T-helper 17 cell (primary cell): ENCODE measurements at places on chromosomes 2 and 18.

DNA sequence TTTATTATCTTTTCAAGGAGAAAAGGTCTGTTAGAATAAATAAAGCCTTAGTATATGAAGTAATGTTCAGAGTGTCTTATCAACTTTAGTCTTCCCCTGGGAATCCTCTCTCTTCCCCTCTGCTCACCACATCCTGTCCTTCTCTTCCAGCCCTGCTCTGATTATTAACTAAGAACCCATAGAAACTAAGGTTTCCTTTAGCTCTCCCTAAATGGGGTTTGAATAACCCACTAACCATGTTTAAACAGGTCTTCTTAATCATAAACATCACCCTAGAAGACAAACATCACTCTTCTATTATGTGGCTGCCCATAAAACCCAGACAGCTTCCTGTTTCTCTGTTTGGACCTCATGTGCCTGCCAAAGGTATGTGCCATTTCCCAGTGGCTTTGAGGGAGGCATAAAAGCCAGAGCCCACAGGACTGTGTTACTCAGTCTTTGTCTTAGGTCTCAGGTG lies 50.1 kb downstream of the SLC14A1 start:
- DNase-seq: no peak

GRCh38 chr2:160362541-160362940 lies 131.1 kb downstream of the RBMS1 start:
- DNase-seq: no peak

- no peak for DNase-seq
Measured at GRCh38 chr2:215136669-215137328, 1.6 kb downstream of the ABCA12 start.

DNA sequence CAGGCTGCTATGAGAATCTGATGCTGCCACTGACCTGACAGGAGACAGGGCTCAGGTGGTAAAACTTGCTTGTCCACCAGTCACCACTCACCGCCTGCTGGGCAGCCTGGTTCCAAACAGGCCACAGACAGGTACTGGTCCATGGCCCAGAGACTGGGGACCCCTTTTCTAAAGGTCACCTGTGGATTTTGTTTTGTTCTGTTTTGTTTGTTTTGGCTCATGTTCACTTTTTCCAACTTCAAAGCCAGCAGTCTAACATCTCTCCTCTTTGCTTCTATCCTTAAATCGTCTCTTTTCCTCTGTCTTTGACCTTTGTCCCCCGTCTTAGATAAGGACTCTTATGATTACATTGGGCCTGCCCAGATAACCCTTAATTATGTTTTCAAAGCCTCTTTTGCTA lies 3.3 kb upstream of the CERKL start:
- DNase-seq: no peak

GRCh38 chr2:127053731-127054603 lies 53.0 kb downstream of the BIN1 start:
- DNase-seq: no peak

- DNase-seq: no peak
Measured at GRCh38 chr18:59233017-59233410, 13.1 kb downstream of the GRP start.

- no peak for DNase-seq
Measured at GRCh38 chr2:38602136-38602731, 494 bp downstream of the HNRNPLL start.

DNA sequence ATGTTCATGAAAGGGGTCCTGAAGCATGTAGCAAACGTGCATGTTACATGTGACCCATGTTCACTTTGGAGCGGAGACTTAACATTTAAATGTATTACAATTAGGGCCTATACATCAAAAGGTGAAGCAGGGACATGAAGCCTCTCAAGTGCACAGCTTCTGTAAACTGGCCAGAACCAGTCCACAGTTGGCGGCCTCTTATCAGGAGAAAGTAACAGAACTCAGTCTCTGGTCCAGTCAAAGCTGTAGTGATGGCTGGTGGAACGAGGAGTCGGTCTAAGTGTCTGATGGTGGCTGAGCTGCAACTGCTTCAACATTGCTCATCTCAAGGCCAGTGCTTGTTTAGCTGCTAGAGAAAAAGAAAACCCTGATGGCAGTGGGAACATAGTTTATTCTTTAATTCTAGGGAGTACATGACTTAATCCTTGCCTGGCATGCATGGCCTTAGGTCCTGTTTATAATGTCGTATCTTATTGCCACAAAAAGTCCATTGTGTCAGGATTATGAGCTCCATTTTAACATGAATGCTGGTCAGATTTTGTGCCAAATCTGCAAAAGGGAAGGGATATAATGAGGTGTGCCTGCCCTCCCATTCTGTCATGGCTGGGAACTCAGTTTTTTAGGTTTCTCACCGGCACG lies 22.2 kb upstream of the YES1 start:
- DNase-seq: no peak

DNA sequence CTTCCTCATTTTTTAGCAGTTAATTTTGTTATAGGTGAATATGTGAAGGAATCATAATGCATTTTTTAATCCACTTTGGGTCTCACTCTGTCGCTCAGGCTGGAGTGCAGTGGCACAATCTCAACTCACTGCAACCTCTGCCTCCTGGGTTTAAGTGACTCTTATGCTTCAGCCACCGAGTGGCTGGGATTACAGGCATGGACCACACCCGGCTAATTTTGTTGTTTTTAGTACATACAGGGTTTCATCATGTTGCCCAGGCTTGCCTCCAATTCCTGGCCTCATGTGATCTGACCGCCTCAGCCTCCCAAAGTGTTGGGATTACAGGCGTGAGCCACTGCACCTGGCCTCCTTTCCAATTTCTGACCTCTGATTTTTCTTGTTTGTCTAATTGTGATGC lies 17.7 kb downstream of the SCYGR5 start:
- DNase-seq: no peak

- DNase-seq: no peak
Measured at GRCh38 chr2:69375494-69376353, 11.3 kb downstream of the GFPT1 start.

DNA sequence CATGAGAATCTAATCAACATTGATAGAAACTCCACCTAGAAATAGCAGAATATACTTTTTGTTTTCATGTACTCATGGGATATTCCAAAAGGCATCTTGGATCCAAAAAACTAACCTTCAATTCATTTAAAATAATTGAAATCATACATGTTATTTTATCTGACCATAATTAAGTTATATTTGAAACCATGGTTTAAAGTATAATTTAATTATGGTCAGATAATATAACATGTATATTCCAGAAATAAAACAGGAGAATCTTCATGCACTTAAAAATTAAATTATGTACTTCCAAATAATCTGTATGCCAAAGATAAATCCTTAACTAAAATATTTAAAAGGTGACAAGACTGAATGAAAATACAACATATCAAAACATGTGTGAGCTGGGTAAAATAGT lies 651.3 kb upstream of the LINC00305 start:
- no peak for DNase-seq

GRCh38 chr2:70523996-70524965 lies 29.3 kb downstream of the TGFA start:
- DNase-seq: no peak

DNA sequence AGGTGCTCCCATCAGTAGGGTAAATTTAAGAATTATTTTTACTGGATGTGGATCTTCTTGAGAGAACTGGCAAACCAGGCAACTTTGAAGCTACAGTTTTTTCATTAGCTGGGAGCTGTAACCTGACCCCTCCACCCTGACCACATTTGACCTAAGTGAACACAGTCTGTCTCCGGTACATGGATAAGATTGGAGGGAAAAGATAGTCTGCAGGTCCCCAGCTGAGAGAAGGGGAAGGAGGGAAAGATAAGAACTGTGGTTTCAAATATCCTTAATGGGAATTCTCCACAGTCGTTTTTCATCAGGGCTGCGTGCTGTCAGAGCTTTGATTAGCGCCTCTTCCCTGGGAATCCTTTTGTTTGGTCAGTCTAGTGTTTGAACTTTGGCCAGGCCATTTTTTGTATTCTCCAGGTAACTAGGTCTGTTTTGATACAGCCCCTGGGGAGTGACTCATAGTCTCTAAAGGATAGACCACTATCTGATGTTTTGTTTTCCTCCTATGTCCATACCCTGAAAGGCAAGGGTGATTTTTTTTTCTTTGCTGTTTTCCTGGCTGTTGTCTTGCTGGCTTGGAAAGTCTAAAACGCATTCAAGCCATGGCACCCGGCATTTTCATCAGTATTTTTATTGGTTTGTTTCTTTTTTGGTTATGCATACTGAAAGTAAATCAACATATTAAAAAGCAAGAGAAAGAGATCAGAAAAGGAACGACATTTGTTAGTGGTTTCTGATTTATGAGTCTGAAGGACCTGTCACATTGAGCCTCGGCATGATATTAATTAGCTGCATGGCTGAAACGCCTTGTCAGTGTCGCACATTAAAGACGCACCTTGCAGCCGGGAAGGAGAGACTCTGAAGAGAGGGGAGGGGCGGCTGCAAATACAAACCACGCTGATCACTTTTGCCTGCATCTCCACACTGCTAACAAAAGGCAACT lies 183.4 kb upstream of the FN1 start:
- DNase-seq: no peak
